ENCODE measurements at places on chromosomes 2 and 18.

DNA sequence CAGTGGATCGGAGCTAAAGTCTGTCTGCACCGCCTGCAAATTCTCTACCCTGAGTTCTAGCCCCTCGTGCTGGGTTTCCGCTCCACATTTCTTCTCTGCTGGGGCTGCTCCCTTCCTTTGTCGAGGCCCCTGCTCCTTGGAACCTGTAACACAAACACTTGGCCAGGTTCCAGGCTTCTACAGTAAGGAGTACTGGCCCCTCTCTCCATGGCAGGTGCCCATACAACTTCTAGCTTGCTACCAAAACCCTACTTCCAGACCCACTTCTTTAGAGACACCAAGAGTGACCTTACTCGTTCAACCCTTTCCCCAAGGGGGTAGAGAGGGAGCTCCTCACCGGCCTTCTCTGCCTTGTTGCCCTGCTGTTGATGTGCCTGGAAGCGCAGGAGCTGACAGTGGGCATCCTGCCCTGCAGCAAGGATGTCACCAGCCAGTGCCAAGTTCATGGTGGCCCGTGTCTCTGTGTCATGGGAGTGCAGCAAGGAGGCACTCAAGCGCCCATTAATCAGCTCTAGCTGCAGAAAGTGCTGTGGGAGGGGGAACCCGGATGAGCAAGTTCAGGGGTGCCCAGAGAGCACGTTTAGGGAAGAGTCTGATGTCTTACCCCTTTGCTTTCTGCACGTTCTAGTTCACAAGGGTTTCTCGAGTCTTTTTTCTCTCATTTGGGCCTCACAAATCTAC lies 1.1 kb downstream of the PREB start:
- DNase-seq: no peak

GRCh38 chr2:50346629-50347357 lies 685.1 kb downstream of the NRXN1 start:
- DNase-seq: no peak

GRCh38 chr18:50850307-50851065 lies 28.4 kb upstream of the ME2 start:
- DNase-seq: no peak

- DNase-seq: no peak
Measured at GRCh38 chr2:74037379-74037860, 52.7 kb downstream of the TET3 start.

- DNase-seq: no peak
Measured at GRCh38 chr2:33018271-33018670, 71.5 kb downstream of the LTBP1 start.

Measured in activated CD4-positive, alpha-beta T cell treated with anti-CD3 and anti-CD28 coated beads for 1 hour (primary cell).